ENCODE measurements at places on chromosomes 1 and 21. TPM values are rescaled to one million over a fixed set of nuclear protein-coding genes. Genes with fewer than 3 reads are reported as not detected.

DYNLT4 gene
- not detected for total RNA-seq

CYYR1 gene
- not detected for total RNA-seq

HSD3B2 gene
- not detected for total RNA-seq

GPR37L1 gene
- 0.03 TPM for total RNA-seq

MIXL1 gene
- total RNA-seq, result not detected

- peak; percentile 36 for DNase-seq
These were observed 273.8 kb downstream of the KCNJ6 start for GRCh38 chr21:37642493-37642892.

GRCh38 chr1:236394879-236395229, 768 bp downstream of the EDARADD start:
- DNase-seq, result no peak

GRCh38 chr21:45109831-45110492, 35.6 kb downstream of the ADARB1 start:
- peak; percentile 30 for DNase-seq

DNA sequence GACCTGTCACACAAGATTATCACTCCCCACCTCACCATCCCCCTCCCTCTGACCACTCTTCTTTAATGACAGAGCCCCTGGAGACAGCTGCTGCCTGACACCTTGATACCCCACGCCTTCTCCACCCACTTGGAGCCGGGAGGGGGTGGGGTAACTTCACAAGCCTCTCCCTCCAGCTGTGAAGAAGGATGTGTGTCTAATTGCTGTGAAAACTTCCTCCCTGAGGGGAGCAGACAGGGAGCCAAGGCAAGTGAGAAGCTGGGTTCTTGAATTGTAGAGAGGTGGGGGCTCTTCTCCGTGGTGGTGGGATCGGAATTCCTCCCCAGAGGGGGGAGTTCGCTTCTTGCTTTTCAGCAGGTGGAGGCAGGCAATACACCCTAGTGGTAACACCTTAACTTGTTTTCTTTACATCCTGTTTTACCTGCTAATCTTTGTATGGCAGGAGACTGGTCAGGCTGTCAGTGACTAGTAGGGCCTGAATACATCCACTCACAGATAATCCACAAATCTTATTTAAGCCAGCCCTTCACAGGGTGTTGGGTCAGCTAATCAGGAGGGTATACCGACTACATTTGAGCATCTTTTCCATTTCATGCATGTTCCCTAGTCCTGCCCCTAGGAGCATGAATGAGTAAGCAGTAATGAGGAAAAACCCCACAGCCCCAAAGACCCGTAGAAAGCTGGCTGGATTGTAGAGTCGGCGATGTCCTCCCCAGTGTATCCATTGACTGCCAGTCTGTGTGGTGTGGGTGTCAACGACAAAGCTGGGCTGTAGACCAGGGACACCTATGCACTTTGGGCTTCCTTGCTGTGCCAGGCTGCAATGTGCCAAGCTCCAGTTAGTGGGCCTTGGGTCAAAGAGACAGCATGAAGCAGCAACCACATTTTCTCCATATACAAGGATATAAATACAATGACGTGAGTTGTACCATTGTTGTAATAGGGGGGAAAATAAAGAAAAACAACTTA, 57.3 kb downstream of the NFASC start:
- no peak for DNase-seq

GRCh38 chr1:84037758-84038611, 39.1 kb upstream of the TTLL7 start:
- DNase-seq, result no peak

DNA sequence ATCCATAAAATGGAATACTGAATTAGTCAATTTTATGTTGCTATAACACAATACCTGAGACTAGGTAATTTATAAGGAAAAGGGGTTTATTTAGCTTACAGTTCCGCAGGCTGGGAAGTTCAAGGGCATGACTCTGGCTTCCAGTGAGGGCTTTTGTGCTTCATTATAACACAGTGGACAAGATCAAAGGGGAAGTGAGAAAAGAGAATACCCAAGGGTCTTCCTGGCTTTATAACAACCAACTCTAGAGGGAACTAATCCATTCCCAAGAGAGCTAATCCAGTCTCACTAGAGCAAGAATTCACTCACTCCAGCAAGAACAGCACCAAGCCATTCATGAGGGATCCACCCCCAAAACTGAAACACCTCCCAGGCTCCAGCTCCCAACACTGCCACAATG, 3.1 kb downstream of the KIFAP3 start:
- peak; percentile 21 for DNase-seq

DNA sequence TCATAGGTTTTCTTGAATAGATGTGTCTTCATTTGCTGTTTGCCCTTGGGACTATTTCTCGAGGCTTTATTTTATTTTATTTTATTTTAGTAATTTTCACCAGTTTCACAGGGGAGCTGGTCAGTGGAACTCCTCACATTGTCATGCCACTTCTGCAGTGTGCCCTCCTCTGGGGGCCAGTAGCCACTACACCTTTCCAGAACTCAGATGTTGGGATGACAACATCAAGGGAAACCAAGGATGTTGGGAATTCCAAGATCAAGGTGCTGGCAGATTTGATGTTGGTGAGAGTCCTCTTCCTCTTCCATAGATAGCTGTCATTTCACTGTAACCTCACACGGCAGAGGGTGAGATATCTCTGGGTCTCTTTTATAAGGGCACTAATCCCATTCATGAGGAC, 35.5 kb downstream of the SLC26A9 start:
- DNase-seq, result peak; percentile 52

DNA sequence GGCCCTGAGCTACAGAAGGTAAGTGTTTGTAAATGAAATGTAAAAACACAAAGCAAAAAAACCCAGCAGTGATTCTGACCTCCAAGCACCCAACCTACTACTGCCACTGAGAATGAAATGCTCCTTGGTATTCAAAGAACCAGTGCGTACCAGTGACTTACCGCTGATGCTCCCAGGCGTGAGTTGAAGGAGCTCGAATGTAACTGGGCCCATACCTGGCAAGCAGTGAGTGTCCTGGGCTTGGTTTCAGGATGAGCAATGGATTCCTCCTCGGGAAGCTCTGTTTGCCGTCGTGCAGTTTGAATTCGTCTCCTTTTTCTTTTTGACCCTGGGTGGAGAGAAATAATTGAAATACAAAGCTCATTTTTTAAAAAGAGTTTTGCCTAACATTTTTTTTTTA, 121.9 kb downstream of the ATG4C start:
- DNase-seq, result no peak

GRCh38 chr1:93775224-93775623, 93.6 kb upstream of the BCAR3 start:
- DNase-seq, result no peak
